ENCODE measurements at places on chromosomes 2 and 18.

- no peak for DNase-seq
Observed at GRCh38 chr18:58541789-58542425, 87.0 kb downstream of the ALPK2 start.

- no peak for DNase-seq
Observed at GRCh38 chr2:85711578-85712060, 17.5 kb downstream of the GNLY start.

DNA sequence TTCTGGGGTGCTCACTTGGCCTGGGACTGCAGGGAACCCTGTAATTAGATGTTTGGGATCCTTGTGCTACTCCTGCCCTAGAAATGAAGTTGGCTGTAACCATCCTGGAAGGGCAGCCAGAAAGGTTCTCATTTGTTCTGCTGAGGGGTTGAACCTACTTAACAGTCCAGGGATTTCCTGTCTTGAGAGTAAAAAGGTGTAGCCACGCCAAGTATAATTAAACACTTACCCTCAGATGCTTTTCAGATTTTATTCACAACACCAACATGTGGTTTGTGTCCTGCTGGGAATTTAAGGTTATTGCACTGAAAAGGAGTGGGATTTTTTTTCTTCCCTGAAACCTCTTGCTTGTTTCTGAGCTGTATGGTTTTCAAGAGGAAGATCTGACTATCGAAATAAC is 222.4 kb upstream of the APCDD1 start:
- DNase-seq, result peak; percentile 39

- no peak for DNase-seq
Observed at GRCh38 chr2:100919316-100919715, 82.8 kb upstream of the RPL31 start.

DNA sequence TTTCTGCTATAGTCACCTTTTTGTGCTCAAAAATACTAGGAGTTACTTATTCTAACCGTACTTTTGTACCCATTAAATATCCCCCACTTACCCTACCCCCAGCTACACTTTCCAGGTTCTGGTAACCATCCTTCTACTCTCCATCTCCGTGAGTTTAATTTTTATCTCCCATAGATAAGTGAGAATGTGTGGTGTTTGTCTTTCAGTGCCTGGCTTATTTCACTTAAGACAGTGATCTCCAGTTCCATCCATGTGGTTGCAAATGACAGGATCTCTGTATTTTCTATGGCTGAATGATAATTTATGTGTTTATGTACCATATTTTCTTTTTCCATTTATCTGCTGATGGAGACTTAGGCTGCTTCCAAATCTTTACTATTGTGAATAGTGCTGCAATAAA is 323.3 kb downstream of the ZNF804A start:
- no peak for DNase-seq

GRCh38 chr18:76654577-76654976 is 159.5 kb upstream of the ZNF516 start:
- no peak for DNase-seq

DNA sequence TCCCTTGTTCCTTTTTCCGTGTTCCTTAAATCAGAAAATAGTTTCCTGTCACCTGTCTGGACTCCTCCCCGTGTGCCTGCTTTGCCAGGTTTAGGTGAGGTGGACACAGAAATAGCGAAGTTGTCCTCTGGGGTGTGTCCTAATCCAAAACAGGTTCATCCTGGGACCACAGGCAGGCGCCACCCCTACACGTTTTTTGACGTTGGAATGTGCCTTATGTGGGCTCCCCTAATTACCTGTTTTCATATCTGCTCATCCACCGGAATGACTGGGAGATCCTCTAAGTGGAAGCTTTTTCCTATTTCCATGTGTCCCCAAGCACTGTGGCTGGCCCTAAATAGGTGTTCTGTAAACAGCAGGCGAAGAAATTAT is 49.0 kb upstream of the PAIP2B start:
- DNase-seq, result no peak

DNA sequence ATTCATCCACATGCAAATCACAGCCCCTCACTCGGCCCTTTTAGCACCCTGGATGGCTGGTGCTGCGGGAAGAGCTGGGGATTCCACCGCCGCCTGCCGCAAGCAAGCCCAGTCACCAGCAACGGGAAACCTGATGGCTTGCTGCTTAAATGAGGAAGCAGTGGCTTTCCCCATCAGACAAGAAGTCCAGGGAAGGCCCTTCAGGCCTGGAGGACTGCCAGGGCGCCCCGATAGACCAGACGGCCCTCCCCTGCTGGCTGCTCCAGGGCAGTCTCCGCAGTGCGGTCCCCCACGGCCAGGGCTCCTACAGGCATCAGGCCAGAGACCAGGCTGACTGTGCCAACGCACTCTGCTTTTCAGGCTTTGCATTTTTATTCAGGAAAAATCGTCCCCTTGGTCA is 439.1 kb downstream of the EIPR1 start:
- peak; percentile 81 for DNase-seq

- no peak for DNase-seq
Observed at GRCh38 chr2:16189029-16189835, 248.9 kb downstream of the MYCN start.

DNA sequence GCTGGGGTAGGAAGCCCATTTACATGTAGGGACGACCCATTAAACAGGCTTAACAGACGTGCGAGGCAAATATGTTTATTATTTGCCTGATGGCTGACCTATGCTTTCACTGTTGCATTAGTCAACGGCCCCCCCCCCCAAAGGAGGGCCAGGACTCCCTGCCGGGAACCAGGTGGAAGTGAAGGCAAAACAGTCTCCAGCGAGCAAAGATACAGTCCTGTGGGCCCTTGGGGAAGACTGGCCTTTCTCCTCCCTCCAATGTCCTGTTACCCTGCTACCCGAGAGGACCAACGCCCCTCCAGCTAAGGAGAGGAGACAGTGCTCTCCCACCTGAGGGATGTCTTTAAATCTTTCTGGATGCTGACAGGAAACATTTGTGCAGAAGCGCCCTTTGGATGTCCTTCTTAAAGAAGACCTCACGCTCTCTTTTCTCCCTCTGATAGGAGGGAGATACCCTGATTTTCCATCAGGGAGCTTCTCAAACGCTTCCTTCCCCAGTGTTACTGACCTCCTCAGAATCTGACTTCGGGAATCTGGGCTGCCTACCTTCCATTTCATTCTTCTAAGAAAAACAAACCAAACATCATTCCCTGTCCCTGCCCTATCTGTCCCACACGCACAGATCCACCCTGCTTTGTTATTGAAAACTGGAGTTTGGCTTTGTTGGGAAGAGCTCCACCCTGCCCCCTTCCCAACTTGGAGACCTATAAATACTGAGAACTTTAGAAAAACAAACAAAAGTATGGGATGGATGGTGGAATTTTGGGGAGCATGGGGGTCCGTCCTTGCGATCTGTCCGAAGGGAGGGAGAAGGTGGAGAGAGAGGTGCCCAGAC is 135.9 kb upstream of the SIX3 start:
- no peak for DNase-seq

DNA sequence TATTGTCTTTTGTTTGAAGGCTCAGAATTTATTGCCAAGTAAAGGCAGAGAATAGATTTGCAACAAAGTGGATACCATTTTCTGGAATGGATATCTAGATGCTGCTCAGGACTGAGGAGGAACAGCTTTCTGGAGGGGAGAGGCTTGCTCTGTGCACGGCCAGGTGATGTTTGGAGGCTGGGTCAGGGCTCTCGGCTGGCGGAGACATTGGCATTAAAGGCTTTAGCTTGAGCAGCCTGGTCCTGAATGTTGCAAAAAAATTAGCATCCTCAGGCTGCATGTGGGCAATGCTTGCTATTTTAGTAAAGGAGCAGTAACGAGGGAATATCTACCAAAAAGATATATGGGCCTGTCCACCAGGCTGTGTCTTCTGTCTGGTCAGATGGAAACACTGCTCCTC is 20.4 kb downstream of the RNF144A start:
- DNase-seq, result no peak

GRCh38 chr2:241637795-241638660 is 535 bp downstream of the ATG4B start:
- no peak for DNase-seq

DNA sequence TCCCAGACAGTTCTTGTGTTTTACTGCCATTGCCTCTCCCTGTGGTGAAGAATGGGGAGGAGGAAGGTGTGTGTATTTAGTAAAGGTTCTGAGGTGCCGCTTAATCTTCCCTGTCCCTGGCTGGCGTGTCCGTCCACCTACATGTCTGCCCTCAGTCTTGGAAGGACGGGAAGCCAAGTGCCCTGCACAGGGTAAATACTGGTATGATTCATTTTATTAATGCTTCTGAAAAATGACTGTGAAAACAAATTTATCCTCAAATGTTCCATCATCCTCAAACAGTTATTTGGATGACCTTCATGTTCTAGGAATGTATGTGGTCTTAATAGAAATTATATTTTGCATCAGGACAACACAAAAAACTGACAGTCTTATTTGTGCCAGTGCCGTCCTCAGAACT is 6.6 kb downstream of the EPAS1 start:
- DNase-seq, result no peak

DNA sequence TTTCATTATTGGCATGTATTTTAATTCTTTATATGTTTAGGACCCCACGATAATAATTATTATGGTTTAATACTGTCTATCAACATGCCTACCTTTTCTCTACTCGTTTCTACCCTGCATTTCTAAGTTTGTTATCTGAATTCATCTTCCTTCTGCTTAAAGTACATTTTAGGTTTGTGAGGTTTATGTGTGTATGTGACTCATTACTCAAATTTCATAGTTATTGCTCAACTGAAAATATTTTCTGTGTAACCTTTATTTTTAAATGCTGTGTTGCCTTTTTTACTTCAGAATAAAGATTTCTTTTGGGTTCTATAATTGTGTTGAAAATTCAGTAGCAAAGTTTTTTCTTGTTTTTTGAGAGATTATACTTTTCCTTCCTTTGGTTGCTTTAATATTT is 933.9 kb upstream of the LRRTM1 start:
- no peak for DNase-seq

- DNase-seq, result no peak
Observed at GRCh38 chr2:43312755-43313641, 86.6 kb upstream of the ZFP36L2 start.

GRCh38 chr18:79914614-79915160 is 36.8 kb downstream of the SLC66A2 start:
- no peak for DNase-seq
